Activated T-helper 1 cell treated with anti-CD3 and anti-CD28 coated beads, Interleukin-2, amount 50 U/mL, for 16 hours (primary cell): ENCODE measurements at places on chromosomes 6 and 20.

DNA sequence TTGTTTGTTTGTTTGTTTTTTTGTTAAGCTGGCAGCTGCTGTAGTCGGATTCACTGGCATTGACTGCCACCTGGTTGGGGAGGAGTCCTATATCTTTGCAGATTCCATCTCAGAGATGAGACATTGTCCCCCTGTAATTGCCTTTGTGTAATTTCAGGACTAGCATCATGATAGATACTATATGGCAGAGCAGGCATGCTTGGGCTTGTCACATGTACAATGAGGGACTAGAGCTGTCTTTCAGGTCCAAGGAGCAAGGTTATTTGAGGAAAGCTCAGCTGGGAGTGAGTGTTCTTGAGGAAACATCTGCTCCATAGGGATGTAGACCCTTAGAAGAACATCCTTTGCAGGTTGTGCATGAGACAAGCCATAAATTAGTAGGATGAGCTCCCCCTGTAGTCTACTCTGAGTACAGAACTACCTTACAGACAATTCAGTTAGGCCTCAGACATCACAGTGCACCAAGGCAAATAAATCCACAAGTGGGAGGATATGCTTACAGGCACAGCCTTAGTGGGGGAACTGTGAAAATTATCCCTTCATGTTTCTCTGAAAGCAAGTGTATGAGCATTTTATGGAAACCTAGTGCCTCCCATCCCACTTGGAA, 62.1 kb downstream of the BMP2 start:
- DNase-seq: no peak

- no peak for DNase-seq
These were observed 17.5 kb downstream of the ZC3H12D start for GRCh38 chr6:149467265-149467664.

- no peak for DNase-seq
These were observed 401.9 kb downstream of the QKI start for GRCh38 chr6:163816441-163816840.

DNA sequence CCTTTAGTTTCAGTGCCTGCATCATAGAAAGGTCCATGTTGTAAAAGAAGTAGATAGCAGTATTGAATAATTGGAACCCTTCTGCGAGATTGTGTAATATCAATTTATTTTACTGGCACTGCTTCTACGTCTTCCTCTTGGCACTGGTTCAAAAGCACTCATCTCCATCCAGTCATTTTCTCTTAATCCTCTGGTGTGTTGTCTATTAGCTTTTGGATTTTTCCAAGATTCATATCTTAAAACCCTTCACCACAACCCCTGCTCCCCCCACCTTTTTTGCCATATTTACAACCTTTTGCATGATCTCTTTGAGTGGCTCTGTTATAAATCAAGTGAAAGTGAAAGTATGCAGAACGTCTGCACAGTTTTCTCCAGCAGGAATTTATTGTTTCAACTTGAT, 76.6 kb upstream of the HSF2 start:
- no peak for DNase-seq

GRCh38 chr6:121694801-121695251, 259.4 kb downstream of the GJA1 start:
- DNase-seq: no peak

GRCh38 chr20:37971561-37972127, 61.6 kb downstream of the TTI1 start:
- DNase-seq: no peak

GRCh38 chr6:46199387-46199786, 28.6 kb upstream of the ENPP5 start:
- DNase-seq: no peak

DNA sequence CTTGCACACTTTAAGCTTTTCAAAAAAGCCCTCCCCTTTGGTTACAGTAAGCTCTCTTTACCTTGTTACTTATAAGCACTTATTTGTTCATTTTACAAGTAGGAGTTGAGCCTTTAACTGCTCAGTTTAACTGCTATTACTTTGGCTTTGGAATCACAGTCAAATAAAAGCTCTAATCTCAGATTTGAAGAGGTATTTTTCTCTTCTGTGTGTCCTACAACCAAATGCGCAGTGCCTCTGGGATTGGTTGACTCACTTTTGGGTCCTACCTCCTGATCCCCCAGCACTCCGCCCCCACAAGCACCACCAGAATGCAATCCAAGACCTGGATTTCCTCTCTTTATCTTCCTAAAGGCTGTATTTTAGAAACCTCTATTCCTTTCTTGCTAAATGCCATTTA, 2.5 kb downstream of the NCOA7 start:
- no peak for DNase-seq

- DNase-seq: no peak
These were observed 116.6 kb downstream of the MRPL14 start for GRCh38 chr6:44010411-44011349.

DNA sequence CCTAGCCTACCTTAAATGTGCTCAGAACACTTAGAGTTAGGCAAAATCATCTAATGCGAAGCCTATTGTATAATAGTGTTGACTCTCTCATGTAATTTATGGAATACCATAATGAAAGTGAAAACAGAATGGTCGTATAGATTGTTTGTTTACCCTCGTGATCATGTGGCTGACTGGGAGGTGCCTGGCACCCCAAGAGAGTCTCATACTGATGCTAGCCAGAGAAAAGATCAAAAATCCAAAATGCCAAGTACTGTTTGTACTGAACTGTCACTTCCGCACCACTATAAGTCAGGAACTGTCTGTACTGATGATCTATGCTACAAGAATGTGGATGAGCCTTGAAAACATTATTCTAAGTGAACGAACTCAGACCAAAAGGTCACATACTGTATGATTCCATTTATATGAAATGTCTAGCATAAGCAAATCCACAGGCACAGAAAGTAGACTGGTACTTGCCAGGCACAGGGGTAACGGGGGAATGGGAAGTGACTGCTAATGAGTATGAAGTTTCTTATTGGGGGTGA, 22.4 kb downstream of the ZMYND8 start:
- DNase-seq: no peak

GRCh38 chr6:48552905-48553304, 441.9 kb upstream of the PTCHD4 start:
- no peak for DNase-seq

- no peak for DNase-seq
These were observed 133.1 kb upstream of the PRDM1 start for GRCh38 chr6:105952772-105953690.

DNA sequence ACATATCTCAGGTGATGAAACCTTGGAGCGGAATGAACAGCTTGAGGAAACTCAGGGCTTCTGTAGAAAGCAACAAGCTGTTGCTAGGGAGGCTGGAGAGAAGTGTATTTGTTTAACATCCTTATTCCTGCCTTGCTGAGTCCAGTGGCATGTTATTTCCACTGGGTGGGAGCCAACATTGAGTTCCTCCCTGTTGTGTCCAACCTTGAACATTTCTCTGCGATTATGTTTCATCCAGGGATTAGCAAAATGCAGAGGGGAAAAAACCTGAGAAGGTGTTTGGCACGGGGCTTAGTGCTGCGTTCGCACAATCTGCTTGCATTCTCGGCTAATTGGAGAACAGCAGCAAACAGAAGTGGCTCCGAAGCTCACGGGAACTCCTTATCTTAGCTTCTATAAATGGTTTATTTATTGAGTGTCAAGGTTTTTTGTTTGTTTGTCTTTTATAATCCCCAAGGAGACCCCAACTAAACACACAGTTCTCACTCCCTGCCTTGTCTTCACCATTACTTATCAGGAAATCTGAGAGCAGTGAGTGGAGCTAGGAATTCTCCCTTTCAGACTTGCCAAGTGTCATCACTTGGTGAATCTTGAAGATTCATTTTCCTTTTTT, 412.8 kb downstream of the CDC5L start:
- no peak for DNase-seq

GRCh38 chr6:155317186-155317585, 2.9 kb upstream of the TFB1M start:
- no peak for DNase-seq

DNA sequence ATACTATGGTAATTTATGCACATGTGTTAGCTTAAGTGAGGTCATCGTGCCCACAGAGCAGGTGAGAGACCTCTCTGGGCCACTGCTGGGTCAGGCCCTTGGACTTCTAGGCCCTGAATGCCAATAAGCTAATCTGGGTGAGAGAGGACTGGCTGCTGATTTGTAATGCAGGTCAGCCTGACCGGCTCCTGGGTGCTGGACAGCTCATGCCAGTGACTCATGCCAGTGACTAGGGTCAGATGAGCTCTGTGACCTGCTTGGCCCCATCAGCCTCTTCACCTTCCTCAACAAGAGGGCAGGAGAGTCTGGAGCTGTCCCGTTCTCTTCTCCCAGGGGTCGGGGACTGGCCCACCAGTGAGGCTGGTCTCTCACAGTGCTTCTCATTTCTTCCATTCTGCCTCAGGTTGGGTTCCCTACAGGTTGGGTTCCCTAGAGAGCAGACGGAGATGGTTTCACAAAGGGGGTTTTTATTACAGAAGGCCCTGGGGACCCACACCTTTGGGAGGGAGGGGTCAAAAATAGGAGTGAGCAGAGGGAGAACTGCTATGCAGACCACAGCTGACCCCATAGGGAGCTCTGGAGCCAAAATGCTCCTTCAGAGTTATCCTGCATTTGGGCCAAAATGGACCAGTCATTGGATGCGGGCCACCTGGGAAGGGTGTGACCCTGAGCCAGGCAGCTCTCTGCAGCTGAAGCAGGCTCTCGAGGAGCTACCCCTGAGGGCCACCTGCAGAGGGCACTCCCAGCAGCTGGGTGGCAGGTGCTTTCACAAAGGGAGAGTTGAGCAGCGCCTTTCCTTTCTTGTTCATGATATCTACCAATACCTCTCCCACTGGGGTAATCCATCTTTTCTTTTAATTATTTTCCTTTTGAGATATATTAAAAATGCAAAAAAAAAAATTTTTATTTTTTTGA, 2.2 kb upstream of the OXT start:
- DNase-seq: no peak

GRCh38 chr6:152212437-152212836, 405.0 kb downstream of the ESR1 start:
- no peak for DNase-seq

DNA sequence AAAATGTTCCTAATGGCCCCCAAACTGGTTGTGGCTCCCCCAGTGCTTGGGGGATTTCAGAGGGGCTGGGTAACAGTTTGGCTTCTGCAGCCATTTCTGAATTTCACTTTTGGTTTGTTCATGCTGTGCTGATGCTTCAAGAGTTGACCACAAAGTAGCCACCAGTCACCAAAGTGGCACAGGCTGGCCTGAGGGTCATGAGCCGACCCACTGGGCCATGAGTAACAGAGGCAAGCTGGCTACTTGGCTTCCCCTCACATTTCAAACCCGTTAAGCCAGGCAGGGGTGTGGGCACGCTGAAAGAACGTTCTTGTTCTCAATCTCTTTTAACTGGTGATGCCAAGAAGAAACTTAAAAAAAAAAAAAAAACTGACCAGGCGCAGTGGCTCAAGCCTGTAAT, 15.1 kb upstream of the NXT1 start:
- DNase-seq: no peak

DNA sequence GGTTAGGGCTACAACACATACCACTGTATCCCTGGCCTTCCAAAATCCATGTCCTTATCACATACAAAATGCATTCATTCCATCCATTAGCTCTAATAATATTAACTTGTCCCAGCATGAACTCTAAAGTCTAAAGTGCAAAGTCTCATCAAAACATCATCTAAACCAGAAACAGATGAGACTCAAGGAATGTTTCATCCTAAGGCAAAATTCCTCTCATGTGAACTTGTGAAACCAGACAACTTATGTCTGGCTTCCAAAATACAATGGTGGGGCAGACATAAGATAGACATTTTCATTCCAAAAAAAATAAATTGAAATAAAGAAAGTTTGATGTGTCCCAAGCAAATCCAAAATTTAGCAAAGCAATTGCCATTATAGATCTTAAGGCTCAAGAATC, 257.4 kb downstream of the HTR1B start:
- no peak for DNase-seq

- DNase-seq: peak; percentile 54
These were observed 48.9 kb downstream of the HIVEP1 start for GRCh38 chr6:12060780-12061609.

DNA sequence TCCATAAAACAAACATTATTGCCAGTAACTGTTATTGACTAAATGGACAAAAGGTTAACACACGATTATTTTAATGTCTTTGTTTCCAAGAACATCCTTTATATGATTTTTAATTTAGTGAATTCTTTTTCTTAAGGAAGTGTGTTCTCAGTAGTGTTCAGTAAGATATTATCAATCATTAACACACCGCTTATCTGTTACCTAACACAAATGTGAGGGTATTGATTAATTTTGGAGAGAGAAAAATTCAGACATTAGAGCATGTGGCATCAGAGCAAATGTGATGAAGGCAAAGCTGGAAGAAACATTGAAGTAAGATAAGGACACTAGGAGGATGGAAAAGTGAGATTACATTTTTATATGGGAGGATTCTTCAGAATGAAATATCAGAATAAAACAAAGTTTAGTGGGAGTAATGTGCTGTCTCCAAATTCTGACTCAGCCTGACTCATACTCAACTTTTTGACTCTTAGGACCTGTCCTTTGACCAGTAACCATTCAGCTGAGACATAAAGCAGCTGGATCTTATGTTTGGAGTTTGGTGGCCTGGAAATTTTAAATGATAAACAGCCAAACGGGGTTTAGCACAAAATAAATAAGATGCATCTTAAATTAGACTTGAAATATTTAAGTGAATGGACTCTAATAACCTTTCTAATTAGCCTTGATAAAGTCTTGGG, 348.6 kb downstream of the CD109 start:
- no peak for DNase-seq

DNA sequence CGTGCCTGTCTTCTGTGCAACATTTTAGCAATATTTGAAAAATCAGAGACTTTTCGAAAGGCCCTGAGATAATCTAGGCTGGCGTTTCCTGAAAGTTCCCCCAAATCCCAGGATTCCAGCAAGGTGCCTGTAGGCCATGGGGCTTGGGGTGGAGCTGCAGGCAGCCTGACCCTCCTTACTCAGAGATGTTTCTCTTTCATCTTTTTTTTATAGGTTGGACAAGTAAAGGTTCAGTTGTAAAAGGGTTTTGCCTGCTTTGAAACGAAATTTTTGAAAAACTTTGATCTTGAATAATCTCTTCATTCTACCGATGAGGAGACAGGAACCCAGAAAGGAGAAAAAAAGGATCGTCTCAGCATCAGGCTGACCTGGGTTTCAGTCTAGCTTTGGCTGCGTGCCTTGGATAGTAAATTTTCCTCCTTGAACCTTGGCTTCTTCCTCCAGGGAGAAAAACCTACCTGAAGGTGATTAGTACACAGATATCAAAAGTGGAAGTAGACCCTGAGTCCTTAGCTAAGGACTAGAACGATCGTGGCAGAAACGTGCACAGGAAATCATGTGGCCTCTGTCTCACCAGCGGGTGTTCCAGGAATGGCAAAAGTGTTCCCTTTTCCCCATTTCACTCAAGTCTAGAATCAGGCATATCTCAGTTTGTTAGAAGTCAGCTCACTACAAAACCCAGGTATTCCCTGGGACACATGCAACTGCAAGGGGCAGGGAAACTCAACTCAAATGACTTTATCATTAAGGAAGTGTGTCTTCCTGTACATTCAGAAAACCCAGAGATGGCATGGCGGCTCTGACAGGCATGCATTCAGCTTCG, 128.2 kb upstream of the PTPN1 start:
- no peak for DNase-seq

DNA sequence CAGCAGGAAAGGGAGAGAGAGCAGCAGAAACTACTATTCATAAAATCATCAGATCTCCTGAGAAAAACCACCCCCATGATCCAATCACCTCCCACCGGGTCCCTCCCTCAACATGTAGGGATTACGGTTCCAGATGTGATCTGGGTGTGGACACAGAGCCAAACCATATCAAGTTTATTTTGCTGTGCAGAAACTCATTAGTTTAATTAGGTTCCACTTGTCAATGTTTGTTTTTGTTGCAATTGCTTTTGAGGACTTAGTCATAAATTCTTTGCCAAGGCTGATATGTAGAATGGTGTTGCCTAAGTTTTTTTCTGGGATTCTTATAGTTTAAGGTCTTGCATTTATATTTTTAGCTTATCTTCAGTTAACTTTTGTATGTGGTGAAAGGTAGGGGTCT, 422.0 kb upstream of the HS3ST5 start:
- DNase-seq: no peak
